ENCODE measurements at places on chromosomes 13 and 19. TPM values are rescaled to one million over a fixed set of nuclear protein-coding genes. Genes with fewer than 3 reads are reported as not detected.

Gene RXFP2
- not detected for total RNA-seq

Gene FAAP24
- total RNA-seq, result 8.3 TPM

Gene NMRK2
- not detected for total RNA-seq

Gene ARL11
- 2.1 TPM for total RNA-seq

Gene PLPPR3
- not detected for total RNA-seq

Gene ITGBL1
- total RNA-seq, result not detected

Gene SLITRK5
- total RNA-seq, result not detected

Gene MBD3L3
- not detected for total RNA-seq

Gene LHFPL6
- total RNA-seq, result 0.12 TPM

Gene ZNF560
- total RNA-seq, result not detected

Gene TMEM59L
- 0.12 TPM for total RNA-seq

Gene NKG7
- 67.2 TPM for total RNA-seq

Gene ZNF177
- 0.75 TPM for total RNA-seq

Gene KIR3DL3
- not detected for total RNA-seq

Gene ZNF600
- 17.5 TPM for total RNA-seq

Gene S1PR5
- not detected for total RNA-seq

Gene LRRC4B
- total RNA-seq, result not detected
